ENCODE measurements at places on chromosomes 1 and 21.

GRCh38 chr1:95370691-95371562, 136.9 kb downstream of the RWDD3 start:
- DNase-seq, result no peak

- no peak for DNase-seq
These were observed 658.3 kb downstream of the LTN1 start for GRCh38 chr21:28334407-28334806.

DNA sequence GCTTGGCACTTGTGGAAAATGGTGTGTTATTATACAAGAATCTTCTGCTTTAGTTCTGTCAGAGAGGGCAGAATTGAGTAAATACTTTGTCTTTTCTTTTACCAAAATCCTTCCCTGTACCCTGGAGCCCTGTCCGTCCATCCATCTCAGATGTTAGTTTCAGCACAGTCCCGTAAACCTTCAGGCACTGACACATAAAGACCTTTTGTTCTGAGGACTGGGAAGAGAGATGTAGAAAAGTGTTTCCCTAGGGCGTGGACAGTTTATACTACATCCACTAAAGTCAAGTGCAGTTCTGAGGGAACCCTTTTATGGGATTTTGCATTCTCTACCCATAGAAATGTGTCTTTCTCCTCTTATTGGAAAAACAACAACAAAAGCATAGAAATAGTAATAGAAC, 162.4 kb downstream of the PDE4B start:
- no peak for DNase-seq

DNA sequence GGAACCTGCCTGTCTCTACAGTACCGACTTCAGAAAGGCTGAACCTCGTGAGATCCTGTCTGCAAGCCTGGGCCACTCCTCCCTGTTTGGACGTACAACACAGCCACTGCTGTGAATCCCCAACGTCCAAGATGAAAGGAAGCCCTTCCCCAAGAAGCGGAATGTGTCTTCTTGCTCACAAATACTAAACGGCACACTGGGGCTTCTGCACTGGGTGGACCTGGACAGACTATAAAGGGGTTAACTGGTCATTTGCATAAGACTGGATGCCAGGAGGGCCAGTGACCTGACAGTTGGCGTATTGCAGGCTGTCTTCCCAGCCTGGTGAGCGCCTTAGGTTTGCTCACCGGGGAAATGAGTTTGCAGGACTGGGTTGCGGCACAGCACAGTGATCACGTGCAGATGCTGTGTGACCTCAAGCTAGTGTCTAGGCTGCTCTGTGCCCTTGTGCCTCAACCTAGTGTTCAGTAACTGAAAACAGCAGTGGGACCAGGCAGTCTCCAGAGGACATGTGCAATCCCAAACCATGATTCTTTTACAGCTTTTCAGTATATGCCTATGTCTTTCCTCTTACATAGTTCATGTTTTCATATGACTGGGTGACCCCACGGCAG, 19.5 kb upstream of the AJAP1 start:
- DNase-seq, result no peak

DNA sequence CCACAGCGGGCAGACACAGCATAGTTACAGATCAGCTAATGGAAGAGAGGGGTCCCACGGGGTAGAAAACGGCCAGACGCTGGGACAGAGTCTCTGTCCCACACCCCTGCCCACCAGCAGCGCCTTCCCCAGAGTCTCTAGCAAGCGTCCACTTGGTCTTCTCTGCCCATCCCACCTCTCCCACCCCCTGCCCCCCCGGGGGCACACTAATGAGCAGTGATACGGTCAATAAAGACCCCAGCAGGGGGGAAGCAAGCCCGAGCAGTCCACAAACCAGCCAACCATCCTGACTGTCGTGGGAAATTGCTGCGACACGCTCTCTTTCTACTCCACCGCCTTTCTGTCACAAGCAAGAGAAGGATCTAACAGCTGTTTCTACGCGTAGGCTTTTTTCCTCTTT, 374.7 kb downstream of the NPHP4 start:
- no peak for DNase-seq

- no peak for DNase-seq
These were observed 17.1 kb downstream of the KIF21B start for GRCh38 chr1:201006450-201006849.

Measured in stimulated activated CD4-positive, alpha-beta T cell treated with anti-CD3 and anti-CD28 coated beads, TNF-alpha, amount 100 ng/mL, for 4 hours (primary cell).